ENCODE measurements at places on chromosomes 7 and 10.

- DNase-seq, result no peak
Observed at GRCh38 chr7:157002819-157003421, 7.5 kb downstream of the MNX1 start.

DNA sequence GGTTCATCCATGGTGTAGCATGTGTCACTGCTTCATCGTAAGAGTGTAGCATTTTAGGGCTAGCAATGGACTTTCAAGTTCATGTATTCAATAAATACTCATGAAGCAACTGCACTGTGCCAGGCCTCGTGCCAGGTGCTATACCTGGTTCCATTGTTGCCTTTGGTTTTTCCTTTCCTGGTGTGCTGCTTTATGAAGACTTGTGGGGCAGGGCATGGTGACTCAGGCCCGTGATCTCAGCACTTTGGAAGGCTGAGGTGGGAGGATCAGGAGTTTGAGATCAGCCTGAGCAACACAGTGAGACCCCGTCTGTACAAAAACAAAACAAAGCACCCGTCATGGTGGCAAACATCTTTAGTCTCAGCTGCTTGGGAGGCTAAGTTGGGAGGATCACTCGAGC lies 2.2 kb upstream of the CPA4 start:
- DNase-seq, result no peak

DNA sequence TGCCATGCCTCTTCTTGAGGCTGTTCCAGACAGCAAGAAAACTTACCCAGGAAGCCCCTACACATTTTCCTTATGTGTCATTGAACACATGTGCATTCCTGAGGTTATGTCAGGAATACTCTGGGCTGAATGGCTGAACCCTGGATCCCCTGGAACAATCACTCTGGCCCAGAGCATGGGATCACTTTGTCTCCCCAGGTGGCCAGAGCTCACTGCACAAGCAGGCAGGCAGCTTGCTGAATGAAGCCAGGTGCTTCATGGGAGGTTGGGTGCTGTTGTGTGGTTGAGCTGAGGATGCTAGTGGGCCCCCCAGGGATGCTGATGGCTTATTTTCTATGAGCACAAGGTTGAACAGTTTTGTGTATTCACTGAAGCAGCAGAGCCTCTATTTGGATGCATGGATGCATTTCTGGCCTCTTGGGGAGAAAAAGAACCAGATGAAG lies 54.7 kb upstream of the NPTX2 start:
- no peak for DNase-seq

GRCh38 chr10:90205340-90205739 lies 503.9 kb downstream of the KIF20B start:
- DNase-seq, result no peak

DNA sequence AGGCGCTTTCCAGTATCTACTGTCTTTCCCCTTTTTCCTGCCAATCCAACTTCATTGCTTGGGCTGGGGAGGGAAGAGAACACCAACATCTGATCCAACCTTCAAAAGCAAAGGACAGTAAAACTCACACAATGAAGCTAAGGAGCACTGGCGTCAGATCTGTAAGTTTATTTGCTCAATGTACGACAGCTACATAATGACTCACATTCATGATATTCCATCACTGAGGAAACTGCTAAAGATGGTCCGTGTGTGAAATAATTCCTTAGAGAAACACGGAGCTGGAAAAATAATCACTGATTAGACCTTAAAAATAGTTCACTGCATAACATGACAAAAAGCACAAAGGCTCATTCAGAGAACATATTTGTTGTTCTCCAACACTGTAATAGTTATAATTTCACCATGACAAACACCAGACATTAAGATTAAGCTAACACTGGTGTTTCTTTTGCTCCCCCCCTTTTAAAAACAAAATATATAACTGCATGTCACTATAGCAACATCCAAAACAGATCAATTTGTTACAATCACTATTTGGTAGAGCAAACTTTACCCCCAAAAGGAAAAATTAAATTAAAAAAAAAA lies 24.3 kb downstream of the HSPB1 start:
- no peak for DNase-seq

DNA sequence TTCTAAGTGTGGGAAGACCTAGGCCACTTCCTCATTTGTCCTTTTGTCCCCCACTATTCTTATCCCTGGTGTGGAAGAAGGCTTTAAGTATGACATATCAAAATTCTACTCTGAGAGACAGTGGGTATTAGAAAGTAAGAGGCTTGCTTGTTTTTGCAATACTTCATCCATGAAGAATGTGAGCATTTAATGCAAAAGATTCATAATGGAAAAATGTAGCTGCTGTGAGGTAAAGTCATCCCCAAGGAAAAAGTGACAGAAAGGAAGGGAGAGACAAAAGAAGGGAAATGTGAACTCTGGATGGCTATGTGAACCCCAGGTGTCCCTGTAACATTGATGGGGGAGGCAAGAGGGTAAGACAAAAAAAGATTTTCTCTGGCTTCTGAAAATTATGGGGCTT lies 607.5 kb downstream of the SORCS1 start:
- DNase-seq, result no peak

- no peak for DNase-seq
Observed at GRCh38 chr10:105269689-105270088, 628.6 kb downstream of the SORCS3 start.

DNA sequence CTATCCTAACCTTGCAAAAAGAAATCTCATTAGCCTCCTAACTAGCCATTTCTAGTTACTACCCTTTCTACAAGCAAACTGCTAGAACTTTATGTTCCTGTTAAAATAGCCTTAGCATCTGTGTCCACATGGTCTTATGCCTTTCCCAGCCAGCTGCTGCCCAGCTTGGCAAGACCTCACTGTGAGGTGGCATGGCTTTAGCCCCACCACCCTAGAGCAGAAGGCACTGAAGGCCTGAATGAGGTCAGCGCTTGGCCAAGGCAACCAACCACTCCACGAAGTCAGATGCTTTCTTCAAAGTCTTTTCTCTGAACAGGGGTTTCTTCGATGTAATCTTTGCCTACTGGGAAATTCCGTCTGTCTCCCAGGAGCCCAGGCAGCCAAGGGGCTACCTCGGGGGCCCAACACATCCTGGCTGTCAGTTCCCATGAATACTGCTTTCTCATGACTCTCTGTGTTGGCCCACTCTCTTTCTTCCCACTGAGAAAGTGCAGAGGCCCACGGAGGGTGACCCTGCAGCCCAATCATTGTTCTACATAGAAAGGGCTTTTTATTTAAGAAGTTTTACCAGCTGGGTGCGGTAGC lies 41.6 kb downstream of the POLR3A start:
- DNase-seq, result no peak

GRCh38 chr7:41085244-41085643 lies 617.6 kb downstream of the INHBA start:
- DNase-seq, result no peak

DNA sequence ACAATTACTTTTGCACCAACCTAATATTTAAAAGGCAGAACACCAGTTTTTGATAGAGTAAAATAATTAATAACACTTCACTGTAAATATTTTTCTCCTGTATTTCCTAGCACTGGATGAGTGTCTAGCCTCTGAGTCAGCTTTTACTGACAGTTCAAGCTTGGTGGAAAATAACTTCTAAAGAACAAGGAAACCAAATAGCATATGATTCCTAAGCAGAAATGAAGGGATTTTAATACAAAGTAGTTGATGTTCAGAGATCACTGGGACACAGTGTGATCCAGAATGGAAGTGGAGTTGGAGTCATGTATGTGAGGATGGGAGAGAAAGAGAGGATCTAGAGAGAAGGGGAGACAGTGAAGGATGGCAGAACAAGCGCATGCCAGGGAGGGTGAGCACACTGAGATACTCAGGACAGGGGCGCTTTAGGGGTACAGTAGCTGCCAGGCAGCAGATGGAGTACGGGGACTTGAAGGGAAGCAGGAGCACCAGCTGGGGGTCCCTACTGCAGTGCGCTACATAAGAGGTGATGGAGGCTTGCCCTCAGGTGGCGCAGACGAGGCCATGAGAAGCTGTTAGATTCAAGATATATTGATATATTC lies 117.9 kb upstream of the KLF6 start:
- no peak for DNase-seq

DNA sequence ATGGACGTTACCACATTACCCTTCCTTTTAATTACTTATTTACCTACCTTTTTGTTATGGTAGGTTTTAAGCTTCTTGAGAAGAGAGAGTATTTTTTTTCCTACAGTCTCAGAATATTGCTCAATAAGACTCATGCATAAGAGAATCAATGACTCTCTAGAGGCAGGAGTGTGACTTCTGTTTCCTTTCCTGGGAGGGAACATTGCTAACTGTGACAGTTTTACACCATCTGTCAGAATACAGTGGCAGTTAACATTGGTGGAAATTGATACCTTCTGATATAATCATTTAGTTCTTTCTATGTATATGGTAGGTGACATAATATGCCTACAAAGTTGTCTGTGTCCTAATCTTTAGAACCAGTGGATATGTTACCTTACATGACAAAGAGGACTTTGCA lies 348.7 kb upstream of the POT1 start:
- no peak for DNase-seq

DNA sequence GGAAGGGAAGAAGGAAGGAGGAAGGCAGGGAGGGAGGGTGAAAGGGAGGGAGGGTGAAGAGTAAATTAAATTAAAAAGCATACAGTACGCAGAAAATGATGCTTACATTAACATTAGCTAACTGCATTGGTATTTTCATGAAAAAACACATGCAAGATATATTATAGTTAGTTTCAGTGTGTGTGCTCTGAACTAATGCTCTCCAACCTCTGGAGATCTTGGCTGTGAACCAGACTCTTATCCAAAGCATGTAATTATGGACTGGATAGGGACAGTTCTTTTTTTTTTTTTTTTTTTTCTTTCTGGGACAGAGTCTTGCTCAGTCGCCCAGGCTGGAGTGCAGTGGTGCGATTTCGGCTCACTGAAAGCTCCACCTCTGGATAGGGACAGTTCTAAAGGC lies 357.0 kb downstream of the FRMD4A start:
- no peak for DNase-seq

- DNase-seq, result no peak
Observed at GRCh38 chr10:45154502-45154901, 153.8 kb downstream of the ZNF22 start.

- DNase-seq, result no peak
Observed at GRCh38 chr7:29976673-29977415, 12.8 kb downstream of the SCRN1 start.

- DNase-seq, result no peak
Observed at GRCh38 chr10:27948186-27948585, 50.7 kb downstream of the ODAD2 start.

- no peak for DNase-seq
Observed at GRCh38 chr10:88038268-88038667, 174.8 kb downstream of the PTEN start.

DNA sequence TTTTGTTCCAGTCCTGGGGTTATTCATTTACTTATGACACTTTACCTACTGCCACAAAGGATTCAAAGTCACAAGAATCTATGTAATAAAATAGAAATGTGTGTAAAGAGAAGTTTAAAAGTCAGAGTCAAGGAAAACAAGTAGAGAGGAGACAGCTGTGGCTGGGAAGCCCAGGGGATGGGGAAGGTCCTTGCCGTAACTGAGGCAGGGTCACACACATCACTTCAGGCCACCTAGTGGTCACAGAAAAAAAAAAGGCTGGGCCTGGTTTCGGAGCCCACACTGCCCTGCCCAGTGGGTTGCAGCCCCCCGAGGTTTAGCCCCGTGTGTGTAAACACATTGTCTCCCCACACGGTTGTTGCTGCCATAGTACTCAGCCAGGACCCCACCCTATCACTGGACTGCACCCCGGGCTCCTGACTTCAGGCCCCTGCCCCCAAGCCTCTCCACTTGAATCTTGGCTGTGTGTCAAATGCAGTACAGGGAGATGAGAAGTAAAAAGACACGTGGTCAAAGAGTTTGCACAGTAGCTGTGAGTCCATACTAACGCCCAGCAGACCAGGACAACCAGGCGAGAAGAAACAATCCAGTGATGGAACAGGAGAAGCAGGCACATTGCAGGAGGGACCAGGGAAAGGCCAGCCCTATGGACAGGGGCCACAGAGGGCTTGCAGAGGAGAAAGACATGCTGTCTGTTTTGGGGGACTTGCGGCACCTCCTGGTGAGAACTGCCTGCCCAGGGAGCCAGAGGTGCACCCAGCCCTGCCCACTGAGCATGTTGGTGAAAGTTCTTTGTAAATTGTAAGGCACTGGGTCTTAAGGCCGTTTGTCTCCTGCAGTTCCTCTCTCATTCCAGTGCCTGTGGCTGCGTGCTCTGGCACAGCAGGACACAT lies 91.4 kb upstream of the MACROH2A2 start:
- no peak for DNase-seq

GRCh38 chr7:90552521-90552920 lies 43.6 kb upstream of the CDK14 start:
- DNase-seq, result no peak

GRCh38 chr10:5964736-5965135 lies 12.6 kb downstream of the IL15RA start:
- DNase-seq, result no peak

GRCh38 chr7:140677496-140677895 lies 4.8 kb downstream of the ADCK2 start:
- DNase-seq, result no peak

DNA sequence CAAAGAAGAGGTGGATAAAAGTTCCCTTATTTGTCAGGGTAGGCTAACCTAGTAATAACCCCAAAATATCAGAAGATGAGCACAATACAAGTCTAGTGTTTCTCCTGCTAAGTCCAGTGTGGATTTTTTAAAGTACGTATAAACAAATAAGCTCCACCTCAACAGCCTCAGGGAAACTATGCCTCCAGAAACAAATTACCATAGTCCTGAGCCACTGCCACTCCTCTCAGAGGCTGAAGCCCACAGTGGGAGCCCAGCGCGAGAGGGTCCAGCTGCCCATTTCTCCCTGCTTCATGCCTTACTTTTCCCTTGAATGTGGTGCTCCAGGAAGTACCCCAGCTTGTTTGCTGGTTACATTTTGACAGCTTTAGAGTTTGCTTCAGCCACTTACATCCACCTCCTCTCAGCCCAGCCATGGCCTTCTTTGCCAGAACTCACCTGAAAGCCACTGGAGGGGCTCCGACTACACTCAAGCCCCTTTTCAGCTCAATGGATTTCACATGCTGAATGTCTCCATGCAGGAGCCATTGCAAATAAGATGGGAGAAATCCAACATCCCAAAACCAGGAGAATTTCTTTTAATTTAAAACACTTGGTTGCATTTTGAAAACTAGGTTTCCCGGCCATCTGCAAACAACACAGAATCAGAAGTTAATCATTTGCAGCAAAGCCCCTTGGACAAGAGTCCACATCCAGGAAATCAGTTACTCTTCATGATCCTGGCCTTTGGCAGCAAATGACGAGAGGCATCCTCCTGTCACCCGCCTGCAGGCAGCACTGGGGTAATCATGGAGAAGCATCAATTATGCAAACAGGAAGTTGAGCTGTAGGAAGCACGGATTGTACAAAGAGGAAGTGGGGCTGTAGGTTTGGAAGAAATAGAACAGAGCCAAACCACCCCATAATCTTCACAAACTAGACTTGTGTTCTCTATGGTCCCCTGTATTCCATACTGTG lies 138.1 kb downstream of the HERPUD2 start:
- no peak for DNase-seq

DNA sequence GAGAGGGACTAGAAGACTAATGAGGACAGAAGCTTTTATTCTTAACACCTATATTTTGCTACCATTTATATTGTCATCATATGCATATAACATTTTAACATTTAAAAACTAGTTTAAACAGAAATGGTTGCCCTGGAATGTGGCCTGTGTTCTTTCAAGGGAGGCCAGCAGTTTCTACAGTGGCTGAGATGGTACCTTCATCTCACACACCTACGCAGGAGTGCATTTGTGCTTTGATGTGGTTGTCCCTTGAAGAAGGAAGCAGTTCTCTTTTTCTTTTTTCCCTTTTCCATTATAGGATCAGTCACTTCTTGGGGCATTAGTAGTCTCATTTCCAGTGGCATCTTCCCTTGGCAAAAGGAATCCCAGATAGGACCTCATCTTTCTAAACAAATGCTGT lies 38.9 kb downstream of the KIAA1217 start:
- no peak for DNase-seq

GRCh38 chr7:2729031-2729892 lies 41.3 kb downstream of the AMZ1 start:
- no peak for DNase-seq
